SK-MEL-5 (cell line): ENCODE measurements at places on chromosomes 7 and 10.

DNA sequence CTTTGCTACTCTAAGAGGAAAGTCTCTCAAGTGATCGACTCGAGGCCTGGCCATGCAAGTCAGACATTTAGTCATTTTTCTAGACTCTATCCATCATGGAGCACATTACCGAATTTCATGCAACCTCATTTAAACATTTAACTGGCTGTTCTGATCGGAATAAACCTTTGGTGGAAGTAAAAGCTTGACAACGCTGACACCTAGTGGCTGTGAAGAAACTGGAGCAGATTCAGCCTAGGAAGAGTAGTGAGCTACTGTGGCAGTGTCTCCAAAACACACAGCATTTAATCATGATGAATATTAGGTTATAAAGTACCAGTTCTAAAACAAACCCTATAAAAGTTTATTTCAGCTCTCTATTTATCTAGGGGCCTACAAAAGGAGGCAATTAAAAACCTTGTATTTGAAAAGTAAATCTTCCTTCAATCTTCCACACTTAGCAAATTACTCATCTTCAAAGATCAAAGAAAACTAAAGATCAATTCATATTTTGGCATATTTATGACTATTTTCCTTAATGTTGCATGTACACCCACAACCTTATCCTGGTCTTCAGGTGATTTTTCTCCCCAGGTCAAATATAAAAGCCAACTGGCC lies 175.0 kb downstream of the CTNNA3 start:
- peak; percentile 69 for DNase-seq

- no peak for DNase-seq
Observed at GRCh38 chr10:3290550-3290949, 118.0 kb upstream of the PITRM1 start.

GRCh38 chr10:100888957-100889356 lies 23.8 kb upstream of the SLF2 start:
- DNase-seq: peak; percentile 26

- DNase-seq: no peak
Observed at GRCh38 chr7:29607259-29607658, 43.6 kb downstream of the PRR15 start.

- DNase-seq: no peak
Observed at GRCh38 chr7:103949374-103949773, 40.1 kb downstream of the RELN start.

DNA sequence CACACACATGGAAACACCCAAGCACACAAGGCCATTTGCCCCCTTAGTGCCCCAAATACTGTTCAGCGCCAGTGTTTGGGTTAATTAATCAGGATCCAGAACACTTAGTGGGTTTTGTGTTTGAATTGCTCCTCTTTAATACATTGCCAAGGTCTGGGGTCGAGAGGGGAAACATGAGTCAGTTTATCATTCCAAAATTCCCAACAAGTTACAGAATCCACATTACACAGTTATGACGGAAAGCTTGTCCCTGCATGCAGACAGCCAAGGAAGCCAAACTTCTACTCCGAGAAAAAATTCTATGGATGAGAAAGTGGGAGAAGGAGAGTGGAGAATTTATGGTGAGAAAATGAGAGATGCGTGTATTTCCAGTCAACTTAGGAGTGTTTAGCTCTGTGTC lies 189.0 kb downstream of the NPSR1 start:
- no peak for DNase-seq

DNA sequence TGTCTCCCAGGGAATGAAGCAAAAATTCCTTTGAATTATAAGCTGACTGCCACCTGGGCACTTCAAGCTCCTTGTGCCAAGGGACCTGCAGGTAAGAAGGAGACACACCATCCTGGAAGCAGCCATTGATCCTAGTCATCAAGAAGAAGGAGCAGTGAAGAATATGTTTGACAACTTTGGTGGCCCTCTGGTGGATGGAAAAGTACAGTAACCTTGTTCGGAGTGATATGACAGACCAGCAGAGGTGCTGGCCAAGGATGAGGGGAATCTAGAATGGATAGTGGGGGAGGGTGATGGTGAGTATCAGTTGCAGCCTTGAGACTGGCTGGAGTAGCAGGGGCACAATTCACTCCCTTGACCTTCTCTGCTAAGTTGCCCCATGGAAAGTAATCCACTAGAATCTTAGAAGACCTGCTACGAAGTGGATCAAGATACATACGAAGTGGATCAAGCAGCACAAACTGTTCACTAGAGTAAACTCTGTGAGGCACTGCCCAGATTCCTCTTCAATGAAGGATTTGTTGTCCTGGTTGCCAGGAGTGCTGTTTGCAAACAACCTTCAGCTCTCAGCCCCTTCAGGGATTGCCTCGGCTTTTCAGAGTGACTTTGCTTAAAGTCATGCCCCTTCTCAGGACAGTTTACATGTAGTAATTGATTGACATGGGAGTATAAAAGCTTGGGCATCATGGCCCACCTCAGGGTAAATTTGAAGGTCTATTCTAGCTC lies 44.8 kb upstream of the ORC5 start:
- peak; percentile 68 for DNase-seq

DNA sequence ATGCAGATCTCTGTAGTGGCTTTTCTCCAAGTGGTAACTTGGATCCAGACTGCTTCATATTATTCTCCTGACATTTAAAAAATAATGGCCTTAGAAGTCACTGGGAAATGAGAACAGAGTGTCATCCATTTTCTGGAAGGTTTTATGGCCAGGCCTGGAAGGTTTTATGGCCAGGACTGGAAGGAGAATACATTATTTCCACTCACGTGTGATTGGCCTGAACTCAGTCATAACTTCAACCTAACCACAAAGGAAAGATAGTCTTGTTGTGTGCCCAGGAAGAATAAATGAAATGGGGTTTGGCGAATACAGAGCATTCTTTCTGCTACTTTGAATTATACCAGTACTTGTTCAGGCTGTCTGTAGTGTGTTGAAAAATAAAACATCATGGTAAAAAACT lies 360.9 kb downstream of the GPAM start:
- no peak for DNase-seq

GRCh38 chr7:5278766-5279165 lies 4.0 kb upstream of the SLC29A4 start:
- DNase-seq: no peak

DNA sequence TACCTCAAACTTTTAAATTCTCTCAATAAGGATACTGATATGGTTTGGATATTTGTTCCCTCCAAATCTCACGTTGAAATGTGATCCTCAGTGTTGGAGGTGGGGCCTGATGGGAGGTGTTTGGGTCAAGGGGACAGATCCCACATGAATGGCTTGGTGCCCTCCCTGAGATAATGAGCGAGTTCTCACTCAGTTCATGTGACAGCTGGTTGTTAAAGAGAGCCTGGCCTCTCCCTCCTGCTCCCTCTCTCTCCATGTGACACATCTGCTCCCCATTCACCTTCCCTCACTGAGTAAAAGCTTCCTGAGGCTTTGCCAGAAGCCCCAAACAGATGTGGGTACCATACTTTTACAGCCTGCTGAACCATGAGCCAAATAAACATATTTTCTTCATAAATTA lies 19.2 kb downstream of the ABCB4 start:
- DNase-seq: no peak

DNA sequence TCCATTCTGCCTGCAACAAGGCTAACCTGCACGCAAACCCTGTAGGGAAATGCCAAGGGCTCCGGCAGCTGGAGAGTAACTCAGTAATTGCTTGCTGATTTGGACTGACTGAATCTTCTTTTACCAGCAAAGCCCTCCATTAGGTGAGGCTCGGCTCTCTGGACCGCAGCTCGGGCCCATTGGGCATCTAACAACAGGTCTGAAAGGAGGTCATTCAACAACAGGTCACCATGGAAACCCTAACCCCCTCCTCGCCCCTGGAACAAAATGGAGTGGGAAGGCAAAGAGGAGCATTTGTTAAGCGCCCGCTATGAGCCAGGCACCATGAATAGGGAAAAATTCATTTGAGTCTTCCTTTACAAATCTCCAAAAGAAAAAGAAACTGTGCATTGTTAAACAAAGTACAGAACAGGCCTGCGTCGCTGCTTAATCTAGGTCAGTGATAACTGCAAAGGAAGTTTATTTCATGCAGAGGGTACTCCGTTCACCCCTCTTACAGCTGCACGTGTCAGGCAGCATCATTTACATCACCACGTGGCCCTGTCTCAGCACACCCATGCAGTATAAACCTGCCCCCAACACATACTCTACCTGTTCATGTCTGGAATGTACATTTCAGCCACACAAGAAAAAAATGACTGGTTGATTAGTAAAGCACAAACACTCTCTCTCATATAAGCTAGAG lies 248.8 kb upstream of the NEBL start:
- DNase-seq: no peak

GRCh38 chr7:116595063-116595462 lies 70.2 kb downstream of the CAV1 start:
- no peak for DNase-seq

GRCh38 chr7:24912874-24913514 lies 67.0 kb downstream of the OSBPL3 start:
- no peak for DNase-seq

DNA sequence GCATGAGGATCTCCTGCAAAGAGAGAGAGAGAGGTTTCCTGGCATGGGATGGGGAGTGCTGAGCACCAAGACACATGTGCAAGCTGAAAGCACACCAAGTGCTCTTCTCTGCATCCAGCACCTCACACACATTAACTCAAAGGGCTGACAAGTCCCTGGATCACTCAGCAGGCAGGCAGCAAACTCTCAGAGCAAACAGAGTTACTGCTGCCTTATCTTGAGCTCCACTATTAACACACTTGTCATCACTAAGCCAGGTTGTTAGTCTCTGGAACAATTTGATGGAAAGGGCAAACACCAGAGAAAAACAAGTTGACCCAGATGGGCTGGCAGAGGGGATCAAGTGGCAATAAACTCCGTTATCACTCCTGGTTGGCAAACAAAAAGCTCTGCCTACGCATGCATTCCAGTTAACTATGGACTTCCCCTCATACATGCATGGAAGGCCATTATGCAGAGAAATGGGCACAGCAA lies 349.9 kb downstream of the KCNMA1 start:
- no peak for DNase-seq

DNA sequence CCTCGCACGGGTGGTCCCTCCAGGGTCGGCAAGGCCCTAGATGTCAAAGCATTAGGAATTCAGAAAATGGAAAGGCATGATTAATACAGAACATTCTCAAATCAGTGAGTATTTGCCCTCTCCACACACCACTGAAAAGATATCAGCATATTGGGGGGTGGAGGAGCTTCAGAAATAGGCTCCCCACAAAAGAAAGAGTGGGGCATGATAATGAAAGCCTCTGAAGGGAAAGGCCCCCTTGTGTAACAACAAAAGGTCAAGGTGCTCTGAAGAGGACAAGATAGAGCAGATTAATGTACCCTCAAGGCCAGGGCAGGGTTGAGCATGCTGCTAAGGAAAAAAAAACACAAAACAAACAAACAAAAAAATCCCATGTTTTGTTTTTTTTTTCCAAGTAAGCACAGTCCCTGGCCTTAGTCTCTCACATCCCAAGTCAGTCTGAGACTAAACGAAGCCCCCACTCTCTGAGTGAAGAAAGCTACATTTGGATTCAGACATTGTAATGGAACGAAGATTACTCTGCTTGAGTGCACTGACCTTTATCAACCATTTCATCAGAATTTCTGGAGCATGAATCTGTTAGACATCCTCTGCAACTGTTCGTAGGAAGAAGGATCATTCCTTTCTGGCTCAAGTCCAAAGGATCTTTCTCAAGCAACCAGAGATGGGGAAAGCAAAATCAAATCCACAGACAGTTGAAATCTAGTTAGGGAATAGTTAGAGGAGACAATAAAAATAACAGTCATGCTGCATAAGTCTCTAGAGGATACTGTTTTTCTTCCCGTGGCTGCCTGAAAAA lies 27.4 kb upstream of the DGKI start:
- no peak for DNase-seq

GRCh38 chr7:6642239-6642839 lies 5.2 kb downstream of the ZNF316 start:
- DNase-seq: no peak

DNA sequence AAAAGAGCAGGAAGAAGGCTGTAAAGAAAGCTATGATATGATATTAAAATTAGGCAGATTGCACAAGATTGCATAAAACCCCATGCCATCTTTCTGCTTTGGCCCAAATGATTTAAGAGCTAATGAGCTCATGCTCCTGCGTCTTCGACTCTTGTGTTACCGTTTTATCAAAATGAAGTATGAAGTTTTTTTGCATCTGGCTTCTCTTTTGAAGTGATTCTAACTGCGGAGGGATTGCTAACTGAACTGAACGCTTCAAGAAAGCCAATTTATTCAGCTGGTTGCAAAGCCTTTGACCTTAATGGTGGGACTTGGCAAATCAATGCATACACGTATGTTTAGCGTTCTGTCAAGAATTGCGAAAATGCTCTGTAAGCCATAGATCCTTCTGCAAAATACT lies 282.9 kb downstream of the TWIST1 start:
- no peak for DNase-seq

- no peak for DNase-seq
Observed at GRCh38 chr10:8283986-8284385, 229.5 kb downstream of the GATA3 start.

DNA sequence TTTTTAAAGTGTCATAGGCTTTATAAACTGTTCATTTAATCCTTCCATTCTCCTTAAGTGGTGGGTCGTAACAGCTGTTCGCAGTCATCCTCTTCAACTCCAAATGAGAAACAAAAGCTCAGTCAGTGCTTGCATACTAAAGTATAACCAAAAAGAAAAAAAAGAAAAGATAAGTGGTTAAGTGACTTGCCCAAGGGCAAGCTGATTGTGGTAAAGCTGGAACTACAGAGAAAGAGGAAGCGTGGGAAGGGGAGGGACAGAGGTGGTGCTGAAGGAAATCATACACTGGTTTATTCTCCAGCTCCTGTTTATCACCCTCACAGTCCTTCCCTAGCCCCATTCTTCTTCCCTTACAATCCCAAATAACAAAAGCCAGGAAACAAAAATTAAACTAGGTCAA lies 29.6 kb downstream of the IDE start:
- peak; percentile 79 for DNase-seq

- DNase-seq: peak; percentile 66
Observed at GRCh38 chr7:19491821-19492452, 216.9 kb downstream of the POLR1F start.

- no peak for DNase-seq
Observed at GRCh38 chr10:101625821-101626412, 37.8 kb downstream of the DPCD start.
